ENCODE measurements at places on chromosomes 4 and X.

GRCh38 chr4:168309781-168310180 is 8.8 kb downstream of the DDX60 start:
- no peak for DNase-seq

GRCh38 chr4:23504083-23504482 is 385.8 kb downstream of the PPARGC1A start:
- no peak for DNase-seq

DNA sequence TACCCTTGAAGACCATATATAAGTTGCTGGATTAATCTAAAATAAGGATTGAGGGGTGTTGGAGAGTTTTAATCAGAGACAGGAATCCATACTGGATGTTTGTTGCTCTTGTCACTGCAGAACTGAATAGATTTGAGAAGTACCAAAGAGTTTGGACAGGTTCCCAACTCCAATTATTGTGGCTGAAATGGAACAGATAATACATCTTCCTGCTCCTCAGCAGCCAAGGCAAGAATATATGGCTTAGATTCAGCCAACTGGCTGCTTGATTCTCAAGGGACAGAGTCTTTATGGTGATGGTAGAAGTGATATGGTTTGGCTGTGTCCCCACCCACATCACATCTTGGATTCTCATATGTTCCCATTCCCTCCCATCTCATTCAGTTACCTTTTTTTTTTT is 97.0 kb upstream of the PDHA2 start:
- no peak for DNase-seq

DNA sequence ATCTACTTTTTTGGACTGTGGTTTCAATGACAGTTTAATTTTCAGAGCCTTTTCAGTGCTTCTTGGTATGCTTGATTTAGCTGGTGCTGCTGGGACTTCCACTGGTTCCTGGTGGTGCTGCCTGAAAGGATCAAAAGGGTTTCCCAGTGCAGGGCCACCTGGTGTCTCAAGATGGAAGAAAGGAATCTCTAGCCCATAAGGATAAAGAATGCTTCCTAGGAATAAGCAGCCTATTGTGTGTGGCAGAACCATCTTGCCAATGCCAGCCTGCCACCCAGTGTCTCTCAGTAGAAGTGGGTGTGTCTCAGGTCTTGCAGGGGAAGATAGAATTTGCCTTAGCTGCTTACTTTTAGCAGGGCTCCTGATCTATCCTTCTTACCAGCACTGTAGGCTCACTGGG is 15.0 kb upstream of the RAI2 start:
- no peak for DNase-seq

- no peak for DNase-seq
Measured at GRCh38 chr4:55253948-55254593, 92.0 kb upstream of the SRD5A3 start.

GRCh38 chr4:84796394-84796793 is 170.1 kb downstream of the WDFY3 start:
- no peak for DNase-seq

GRCh38 chr4:95250544-95251137 is 298.1 kb downstream of the UNC5C start:
- no peak for DNase-seq

- DNase-seq = no peak
Measured at GRCh38 chr4:48727666-48728459, 52.2 kb downstream of the FRYL start.

- DNase-seq = no peak
Measured at GRCh38 chrX:41066391-41066790, 18.9 kb upstream of the USP9X start.

DNA sequence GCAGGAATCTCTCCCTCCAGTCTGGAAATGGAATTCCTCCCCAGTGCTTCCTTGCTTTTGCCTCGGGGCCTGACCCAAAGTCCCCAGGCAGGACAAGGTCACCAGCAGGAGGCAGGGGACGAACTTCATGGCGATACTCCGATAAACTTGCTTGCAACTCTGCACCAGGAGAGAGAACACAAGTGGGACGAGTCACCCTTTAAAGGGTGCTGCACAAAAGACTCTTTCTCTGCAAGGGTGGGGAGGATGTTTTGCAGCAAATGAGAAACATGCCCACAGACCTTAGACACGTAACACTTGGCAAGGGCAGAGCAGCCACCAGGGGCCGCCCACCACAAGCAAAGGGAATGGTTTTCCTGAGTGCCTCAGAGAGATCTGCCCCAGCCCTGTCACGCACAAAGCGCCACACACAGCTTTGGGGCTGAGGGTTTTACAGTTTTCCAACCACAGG is at the start of gene FGFBP2:
FGFBP2 (minus strand) TSS at position 175 of the 451 bp plus-strand sequence; CDS start at position 129, 46 bp downstream.
- DNase-seq = no peak

GRCh38 chrX:40177489-40177888 is 79.7 kb upstream of the BCOR start:
- DNase-seq = no peak

DNA sequence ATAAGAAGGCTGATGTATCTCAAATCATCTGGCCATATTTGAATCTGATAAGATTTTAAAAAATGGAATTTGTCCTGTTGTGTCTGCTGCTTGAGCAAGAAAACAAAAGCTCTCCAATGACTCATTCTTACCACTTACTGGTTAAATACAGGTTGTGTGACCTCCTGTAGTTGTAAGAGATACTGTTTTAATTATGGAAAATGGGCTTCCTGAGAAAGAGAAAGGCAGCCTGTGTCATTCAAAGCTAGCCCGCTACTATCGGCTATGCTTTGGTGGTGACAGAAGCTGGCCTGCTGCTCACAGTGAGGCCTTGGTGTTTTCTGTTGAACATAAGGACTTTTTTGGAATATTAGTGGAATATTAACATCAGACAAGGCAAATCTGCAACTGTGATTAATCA is 1722.1 kb upstream of the PCDH10 start:
- no peak for DNase-seq

GRCh38 chrX:136065044-136065671 is 79.9 kb downstream of the SLC9A6 start:
- no peak for DNase-seq

GRCh38 chrX:132508834-132509233 is 20.0 kb upstream of the MBNL3 start:
- DNase-seq = no peak

- DNase-seq = no peak
Measured at GRCh38 chr4:20723019-20723418, 22.8 kb downstream of the PACRGL start.

DNA sequence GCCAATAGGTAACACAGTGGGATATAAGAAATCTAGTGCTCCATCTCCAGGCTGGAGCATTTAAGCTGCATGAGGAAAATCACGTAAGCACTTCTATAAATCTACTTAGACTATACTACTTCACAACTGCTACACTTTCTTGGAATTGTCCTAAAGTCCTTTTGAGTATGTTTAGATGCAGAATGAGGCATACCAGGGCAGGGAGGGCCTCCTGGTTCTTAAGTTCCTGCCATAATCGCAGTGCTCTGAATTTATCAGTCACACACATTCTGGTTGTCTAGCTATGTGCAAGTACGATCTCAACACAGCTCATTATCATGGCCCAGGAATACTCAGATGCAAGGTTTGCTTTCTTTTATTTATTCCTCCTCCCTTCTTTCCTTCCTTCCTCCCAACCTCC is 130.3 kb downstream of the GUCY2F start:
- no peak for DNase-seq

GRCh38 chr4:6327220-6327917 is 57.7 kb downstream of the WFS1 start:
- DNase-seq = peak; percentile 73

DNA sequence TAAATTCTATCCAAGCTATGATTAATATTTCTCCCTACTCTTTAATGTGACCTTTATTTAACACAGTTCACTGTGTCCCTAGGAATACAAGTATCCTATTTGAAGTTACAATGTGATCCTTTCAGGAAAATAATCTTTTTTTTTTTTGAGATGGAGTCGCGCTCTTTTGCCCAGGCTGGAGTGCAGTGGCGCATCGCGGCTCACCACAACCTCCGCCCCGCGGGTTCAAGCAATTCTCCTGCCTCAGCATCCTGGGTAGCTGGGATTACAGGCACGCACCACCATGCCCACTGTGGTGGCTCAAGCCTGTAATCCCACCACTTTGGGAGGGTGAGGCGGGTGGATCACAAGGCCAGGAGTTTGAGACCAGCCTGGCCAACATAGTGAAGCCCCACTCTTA is 21.9 kb downstream of the TBCK start:
- DNase-seq = no peak

DNA sequence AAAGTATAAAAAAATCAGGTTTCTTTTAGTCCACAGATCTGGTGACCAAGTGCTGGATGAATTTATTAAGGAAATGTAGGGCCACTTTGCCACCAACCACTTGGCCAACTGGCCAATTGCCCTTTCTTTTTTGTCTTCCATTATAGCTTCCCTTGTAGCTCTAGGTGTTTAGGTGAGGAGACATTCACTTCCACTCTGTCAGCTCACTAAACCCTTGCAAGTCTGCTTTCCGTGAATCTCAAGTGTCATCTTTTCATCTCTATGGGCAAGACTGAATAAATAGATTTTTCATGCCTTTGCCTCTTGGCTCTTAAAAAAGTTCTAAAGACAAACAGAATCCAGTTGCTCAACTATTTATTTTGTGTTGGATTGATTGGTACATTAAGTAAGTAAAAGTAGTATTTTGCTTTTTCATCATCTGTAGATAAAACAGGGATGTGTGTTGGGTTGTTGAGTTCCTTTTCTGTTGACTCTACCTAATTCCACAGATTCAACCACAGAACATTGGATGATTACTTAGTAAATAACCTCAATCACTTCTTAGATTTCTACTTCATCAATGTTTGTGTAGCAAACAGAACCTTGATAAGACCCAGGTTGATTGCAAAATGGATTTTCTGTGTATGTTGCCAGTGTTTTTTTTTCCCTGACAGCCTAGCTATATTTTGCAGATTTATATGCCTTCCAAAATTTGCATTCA is 68.1 kb upstream of the GRXCR1 start:
- no peak for DNase-seq

DNA sequence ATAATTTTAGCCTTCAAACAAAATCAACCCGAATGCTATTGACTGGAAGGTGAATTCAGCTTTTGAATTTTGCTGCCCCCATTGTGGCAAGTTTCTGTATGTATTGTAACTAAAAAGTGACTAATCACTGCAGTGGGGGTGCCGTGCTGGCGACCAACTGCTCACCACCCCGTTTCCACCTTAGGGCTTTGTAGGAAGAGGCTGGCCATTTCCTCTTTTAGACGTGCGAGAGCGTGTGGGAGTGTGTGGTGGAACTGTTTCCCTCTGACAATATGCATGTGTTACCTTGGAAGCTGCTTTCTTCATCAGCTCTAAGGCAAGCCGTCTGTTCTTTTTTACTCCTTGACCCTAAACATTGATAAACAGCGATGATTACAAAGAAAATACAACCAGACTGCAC is 78.8 kb downstream of the SEL1L3 start:
- no peak for DNase-seq

- no peak for DNase-seq
Measured at GRCh38 chrX:153445856-153446635, at the start of gene TREX2. Gene TREX2 (minus strand): TSS chrX:153446056. CDS start chrX:153445430, 626 bp downstream.

- no peak for DNase-seq
Measured at GRCh38 chr4:115228851-115229250, 115.4 kb upstream of the NDST4 start.

GRCh38 chr4:62917649-62918048 is 1491.6 kb downstream of the TECRL start:
- DNase-seq = no peak

DNA sequence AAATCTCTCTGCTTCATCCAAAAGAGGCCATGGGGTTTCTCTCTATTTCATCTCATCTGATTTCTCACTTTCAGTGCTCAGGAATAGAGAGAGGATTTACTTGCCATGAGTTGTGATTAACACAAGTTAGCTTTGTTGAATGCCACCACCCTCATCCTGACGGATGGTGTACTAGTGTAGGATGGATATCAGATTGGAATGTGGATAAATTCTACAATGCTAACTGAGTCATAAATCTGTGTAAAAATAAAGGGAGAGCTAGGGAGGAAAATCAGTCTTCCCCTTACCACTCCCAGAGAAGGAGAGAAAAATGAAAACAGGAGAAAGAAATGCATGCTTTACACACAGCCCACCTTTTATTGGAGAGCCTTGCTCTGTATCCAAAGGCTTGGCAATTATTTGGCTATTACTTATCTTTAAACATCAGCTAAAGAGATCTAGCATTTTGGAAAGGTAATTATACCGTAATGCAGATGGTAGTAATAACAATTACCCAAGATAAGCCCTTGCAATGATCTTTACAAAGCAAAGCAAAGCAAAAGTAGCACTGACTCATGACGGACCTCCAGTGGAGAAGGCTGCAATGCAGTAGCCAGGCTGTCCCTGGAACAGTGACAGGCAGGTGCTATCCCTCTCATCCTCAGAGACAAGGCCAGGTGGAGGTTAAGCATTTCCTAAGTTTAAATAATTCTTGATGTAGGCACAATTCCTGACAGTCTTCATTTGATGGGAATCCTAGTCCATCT is 306.3 kb upstream of the PPARGC1A start:
- DNase-seq = no peak

DNA sequence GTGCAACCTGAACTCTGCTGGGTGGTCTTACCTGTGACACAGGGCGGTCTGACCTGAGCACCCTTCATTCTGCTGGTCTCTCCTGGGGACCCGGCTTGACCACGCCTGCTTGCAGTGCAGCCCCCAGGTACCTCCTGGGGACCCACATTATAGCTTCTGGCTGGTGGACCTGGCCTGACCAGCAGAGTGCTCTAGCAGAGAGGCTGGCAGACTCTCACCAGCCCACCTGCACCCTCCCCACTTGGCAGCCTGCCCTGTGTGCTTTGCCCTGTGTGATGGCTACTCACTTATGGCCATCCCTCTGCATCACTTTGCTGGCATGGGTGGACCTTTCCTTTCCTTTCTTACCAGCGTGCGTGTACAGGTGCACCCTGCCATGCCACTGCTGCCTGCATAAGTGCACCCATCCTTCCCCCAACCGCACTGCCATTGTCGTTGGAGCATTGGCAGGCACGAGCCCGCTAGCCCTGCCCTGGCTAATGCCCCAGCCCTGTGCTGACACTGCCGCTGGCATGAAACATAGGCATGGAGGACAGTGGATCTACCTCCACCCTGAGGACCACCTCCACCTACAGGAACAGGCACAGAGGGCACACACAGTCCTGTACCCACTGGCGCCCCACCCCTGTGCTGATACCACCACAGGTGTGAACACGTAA is 21.5 kb upstream of the H2AZ1 start:
- no peak for DNase-seq

DNA sequence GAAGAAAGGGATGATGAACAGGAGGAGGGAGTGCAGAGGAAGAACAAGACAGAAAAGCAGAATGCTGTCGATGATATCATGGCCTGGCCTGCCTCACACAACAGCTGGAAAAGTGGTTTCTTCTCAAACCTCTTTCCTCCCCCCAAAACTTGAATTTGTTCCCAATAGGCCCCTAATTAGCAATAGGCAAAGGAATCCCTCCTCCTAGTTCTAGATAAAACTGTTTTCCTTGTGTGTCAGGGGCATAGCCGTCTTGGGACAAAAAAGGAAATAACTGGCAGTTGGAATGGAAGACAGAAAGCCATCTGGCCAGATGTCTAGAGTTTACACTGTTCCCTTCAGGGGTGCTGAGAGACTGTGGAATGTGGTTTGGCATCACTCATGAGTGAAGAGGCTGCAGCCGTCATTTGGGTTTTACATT is 177.8 kb upstream of the C1QTNF7 start:
- no peak for DNase-seq

All from GM18507 (cell line).